ENCODE measurements at places on chromosomes 11 and 22. TPM values are rescaled to one million over a fixed set of nuclear protein-coding genes. Genes with fewer than 3 reads are reported as not detected.

Gene IL18
- total RNA-seq = 27.7 TPM

Gene DCHS1
- total RNA-seq = 26.3 TPM

Gene SYNGR1
- total RNA-seq = 10.4 TPM

Gene CAPRIN1
- total RNA-seq = 130 TPM

Gene CD3D
- total RNA-seq = 2.6 TPM

Gene PATE4
- total RNA-seq = not detected

Gene PGA4
- total RNA-seq = 2.9 TPM

Gene RIC3
- total RNA-seq = 11.9 TPM
